ENCODE measurements at places on chromosomes 7 and 10. TPM values are rescaled to one million over a fixed set of nuclear protein-coding genes. Genes with fewer than 3 reads are reported as not detected.

- peak; percentile 5 for DNase-seq
Measured at GRCh38 chr10:101618871-101619270, 30.8 kb downstream of the DPCD start.

DNA sequence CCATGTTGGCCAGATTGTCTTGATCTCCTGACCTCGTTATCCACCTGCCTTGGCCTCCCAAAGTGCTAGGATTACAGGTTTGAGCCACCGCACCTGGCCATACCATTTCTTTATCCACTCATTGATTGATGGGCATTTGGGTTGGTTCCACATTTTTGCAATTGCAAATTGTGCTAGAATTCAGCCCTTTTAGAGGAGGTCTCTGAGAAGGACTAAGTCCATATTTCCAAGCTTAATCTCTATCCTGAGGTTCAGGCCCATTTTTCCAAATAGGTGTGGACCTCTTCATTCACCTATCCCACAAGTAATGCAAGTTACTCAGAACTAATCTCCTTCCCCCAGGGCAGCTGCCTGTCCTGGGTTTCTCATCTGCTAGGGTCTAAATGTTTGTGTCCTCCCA lies 9.7 kb upstream of the OPTN start:
- no peak for DNase-seq

GRCh38 chr10:5685764-5686240 lies 1.2 kb downstream of the TASOR2 start:
- no peak for DNase-seq

DNA sequence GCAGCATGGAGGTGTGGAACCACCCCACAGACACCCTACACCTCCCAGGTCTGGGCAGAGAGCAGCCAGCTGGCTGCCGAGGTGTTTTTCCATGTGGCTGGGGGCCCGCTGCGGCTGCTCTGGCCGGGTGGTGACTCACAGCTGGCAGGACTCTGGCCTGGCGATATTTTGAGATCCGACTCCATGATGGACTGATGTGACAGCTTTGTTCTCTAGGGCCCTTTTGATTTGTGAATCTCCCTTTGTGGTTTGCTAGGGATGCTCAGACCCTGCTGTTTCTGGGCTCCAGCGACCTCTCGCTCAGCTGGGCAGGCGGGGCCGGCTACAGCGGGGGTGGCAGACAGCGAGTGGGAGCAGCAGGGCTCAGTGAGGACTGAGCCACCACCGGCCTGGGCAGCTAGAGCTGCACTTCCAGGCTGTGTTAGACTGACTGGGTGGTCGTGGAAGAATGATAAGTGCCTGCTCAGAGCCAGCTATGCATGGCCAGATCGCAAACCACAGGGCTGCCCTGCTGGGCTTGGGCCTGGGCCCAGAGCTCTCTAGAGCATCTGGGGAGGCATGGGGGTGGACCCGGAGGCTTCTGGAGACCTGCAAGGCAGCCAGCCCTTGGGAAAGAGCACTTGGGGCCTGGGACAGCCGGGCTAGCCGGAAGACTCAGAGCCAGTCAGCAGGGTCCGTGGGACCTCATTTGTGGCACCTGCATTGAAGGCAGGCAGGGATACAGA lies 46.2 kb upstream of the GDF10 start:
- DNase-seq: no peak

Gene ZNF511
- 17.6 TPM for total RNA-seq

Gene CLEC5A
- total RNA-seq: 4.6 TPM

Gene MOGAT3
- total RNA-seq: not detected

Gene BZW2
- 22.9 TPM for total RNA-seq

DNA sequence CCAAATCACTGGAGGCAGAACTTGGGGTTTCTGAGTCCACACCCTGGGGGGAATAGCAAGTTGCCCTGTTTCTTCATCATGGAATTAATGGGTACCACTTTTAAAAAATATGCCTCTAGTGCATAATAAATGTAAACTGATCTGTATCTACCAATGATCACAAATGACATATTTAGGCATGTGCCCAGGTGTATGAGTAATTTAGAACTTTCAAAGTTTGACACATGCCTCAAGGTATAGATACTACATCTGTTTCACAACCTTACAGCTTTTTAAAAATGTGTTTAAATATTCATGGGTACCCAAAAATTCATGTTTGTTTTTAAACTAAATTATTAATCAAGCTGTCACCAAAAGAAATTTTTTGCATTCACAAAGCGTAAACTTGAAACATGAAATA lies 226.0 kb downstream of the KIAA1217 start:
- DNase-seq: no peak

DNA sequence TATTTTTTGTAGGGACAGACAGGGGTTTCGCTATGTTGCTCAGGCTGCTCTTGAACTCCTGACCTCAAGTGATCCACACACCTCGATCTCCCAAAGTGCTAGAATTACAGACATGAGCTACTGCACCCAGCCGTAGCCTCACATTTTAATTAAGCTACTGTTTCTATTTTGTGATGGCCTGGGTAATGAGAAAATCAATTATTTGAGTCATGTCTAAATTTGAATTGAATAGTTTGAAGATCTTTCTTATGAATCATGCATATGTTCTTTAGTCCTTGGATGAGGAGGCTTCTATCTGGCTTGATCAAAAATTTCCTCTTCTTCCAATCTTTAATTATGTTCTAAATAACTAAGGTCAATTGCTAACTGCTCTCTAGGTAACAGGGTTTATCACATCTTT lies 175.0 kb downstream of the REEP3 start:
- DNase-seq: no peak

GRCh38 chr10:111004016-111004415 lies 72.8 kb upstream of the ADRA2A start:
- DNase-seq: no peak

Gene AKR1D1
- not detected for total RNA-seq

Gene ADGRA1
- 42.3 TPM for total RNA-seq

DNA sequence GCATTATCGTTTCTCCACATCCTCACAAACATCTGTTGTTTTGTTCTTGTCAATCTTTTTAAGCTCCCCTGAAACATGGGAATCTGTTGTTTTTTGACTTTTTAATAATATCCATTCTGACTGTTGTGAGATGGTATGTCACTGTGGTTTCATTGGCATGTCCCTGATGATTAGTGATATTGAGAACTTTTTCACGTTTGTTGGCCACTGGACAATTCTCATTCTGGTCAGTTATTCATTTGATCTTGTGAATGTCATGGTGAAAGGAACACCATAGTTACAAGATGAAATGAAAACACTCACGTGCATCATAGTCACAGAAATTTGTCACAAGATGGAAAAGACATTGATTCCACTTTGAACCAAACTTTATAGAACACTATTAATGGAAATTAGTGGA lies 20.5 kb upstream of the SGCE start:
- no peak for DNase-seq

DNA sequence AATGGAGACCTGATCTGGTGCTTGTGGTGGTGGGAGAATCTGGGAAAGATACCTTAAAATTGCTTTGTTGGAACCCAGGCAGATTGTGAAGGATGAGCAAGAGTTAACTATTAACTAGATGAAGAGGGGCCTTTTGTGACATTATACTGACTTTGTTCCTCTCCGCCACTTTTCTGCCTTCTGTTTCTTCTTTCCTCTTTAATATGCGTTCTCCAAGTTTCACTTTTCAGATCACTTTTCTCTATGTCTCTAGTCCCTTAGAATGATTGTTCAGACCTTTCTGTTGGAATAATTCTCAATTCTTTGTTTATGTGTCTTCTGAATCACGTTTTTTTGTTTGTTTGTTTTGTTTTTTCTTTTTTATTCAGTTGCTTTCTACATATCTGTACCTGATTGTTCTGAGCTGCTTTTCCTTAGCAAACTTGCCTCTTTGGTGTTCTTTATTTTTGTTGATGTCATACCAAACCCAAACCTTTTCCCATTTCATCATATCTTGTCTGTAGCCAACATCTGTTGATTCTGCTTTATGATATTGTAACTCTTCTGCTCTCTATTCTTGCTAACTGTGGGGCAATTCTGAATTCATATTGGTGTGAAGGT lies 2.8 kb downstream of the BMPR1A start:
- DNase-seq: no peak

DNA sequence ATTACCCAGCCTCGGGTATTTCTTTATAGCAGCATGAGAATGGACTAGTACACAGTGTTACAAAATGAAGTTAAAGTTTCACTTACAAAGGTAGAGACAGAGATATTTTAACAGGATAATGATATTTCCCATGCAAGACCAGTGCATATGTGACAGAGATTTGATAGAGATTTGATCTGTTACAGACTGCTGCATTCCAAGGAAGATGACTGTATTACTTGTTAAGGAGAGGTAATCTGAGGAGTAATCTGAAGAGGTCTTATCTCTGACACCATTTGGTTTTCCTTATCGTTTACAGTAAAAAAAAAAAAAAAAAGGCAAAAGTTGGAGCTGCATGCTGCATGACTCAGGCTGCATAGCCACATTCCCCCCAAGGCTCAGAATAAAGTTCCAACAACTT lies 289.6 kb downstream of the POM121L12 start:
- DNase-seq: no peak

DNA sequence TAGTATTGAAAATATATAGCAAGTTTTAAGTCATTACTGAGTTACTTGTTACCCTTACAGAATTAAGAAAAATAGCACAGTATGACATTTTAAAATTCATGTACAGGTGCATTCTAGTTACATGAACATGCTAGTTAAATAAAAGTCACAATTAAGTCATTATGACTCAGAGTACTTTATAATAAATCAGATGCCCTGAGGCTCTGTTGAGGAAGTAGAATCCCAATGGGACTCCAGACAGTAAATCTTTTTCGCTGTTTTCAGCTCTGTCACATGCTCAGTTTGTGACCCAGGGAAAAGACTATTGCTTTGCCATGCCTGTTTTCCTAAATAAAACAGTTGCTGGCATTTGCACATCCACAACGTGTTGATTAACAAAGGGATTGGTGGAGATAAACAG lies 21.0 kb downstream of the NUDT13 start:
- no peak for DNase-seq

DNA sequence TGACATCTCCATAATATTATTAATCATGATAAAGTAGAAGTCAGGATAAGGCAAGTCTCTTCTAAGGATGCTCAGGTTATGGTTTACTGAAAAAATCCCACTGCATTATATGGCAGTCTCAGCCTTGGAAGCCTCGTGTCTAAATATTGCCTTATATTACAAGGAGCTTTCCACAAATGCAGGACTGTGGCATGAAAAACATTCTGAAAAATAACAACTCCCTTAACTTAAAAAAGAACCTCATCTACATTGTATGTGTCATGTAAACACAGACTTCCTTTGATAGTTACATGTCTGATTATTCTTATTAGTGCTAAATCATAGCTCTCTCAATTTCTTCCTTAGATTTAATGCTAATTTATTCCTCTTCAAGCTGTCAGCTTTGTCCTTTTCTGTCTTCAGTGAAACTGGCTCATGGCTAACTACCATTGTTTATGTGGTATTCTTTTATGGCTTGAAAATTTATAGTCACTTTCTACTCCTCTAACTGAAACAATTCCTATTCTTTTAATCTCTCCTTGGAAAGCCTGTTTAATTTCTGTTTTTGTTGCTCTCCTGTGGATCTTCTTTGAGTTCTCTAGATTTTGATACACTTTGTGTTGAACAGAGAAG lies 156.1 kb downstream of the KIF20B start:
- no peak for DNase-seq

- no peak for DNase-seq
Measured at GRCh38 chr7:91351374-91351773, 87.1 kb downstream of the FZD1 start.

DNA sequence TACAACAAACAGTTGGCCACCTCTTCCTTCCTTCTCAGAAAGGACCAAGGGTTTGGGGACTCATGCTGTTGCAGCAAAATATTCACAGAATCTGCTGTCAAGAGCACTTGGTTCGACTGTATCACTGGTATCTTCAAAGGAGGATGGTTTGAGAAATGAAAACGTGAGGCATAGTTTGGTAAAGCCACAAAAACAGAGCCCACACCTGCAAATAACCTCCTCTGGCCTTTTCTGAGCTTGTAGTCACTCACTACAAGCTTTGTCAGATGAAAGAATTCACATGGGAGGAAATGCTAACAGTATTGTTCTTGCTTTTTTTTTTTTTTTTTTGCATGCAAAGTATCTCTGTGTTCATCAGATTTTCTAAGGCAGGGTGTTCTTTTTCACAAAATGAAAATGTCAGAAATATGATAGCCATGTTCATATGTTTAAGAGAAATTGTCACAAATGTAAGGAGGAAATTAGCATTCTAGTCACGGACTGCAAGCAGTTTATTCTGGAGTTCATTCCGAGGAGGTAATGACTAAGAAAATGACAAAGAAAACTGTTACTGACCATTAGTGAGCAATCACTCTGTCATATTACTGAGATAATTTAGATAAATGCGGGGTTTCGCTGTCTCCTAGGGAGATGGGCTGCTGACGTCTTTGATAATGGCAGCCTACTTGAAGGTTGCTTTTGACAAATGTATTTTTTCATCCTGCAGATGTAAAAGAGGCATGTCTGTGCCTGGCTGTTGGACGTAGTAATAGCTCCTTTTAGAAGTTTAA lies 117.8 kb upstream of the MYO3A start:
- no peak for DNase-seq

Gene SPAG6
- total RNA-seq: 0.97 TPM

- no peak for DNase-seq
Measured at GRCh38 chr7:98681951-98682350, 64.9 kb downstream of the NPTX2 start.

- no peak for DNase-seq
Measured at GRCh38 chr10:14382022-14382421, 51.3 kb upstream of the FRMD4A start.

DNA sequence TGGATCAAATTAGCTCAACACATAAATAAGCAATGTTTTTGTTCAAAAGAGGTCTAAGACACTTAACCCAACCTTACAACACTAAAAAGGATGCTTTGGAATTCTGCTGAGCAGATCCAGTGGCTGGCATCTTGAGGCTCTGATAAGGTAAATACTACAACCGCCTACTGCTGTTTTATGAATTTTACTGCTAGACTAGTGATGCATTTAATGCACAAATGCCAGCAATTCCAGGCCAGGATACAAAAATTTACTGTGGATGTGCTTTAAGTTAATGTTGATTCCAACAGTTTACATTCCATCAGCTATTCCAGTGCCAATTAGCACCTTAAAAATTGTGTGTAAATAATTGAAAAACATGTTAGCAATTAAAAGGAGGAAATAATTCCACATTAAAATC lies 261.3 kb downstream of the PARD3 start:
- no peak for DNase-seq

Gene AGMO
- 1.7 TPM for total RNA-seq

DNA sequence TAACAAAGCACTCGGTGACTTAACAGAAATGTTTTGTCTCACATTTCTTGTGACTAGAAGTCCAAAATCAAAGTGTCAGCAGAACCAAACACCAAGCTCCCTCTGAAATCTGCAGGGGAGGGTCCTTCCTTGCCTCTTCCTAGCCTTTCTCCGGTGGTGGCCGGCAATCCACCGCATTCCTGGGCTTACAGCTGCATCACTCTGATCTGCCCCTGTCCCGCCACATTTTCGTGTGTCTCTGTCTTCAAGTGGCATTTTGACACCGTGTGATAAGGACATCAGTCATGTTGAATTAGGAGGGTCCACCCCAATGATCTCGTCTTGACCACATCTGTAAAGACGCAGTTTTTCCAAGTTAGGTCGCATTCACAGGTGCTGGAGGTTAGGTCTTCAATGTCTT lies 30.5 kb upstream of the TOMM7 start:
- no peak for DNase-seq

Gene TEX47
- not detected for total RNA-seq

All from dorsolateral prefrontal cortex (tissue), 122 donors.